ENCODE measurements at places on chromosomes 1 and 21. TPM values are rescaled to one million over a fixed set of nuclear protein-coding genes. Genes with fewer than 3 reads are reported as not detected.

- H3K27ac ChIP-seq: no peak overlapping the region
- no peaks in the 10 kb centered on the region for H3K36me3 ChIP-seq
- H3K27me3 ChIP-seq: peaks cover 8% of the 10 kb centered on the region
These were observed 9.3 kb downstream of the SLC26A9 start for GRCh38 chr1:205933671-205934618.

OLFML3 gene
- polyA plus RNA-seq: 133 TPM

MEAF6 gene
- 76.4 TPM for polyA plus RNA-seq

TFF1 gene
- not detected for polyA plus RNA-seq

- H3K4me1 ChIP-seq: no peaks in the 10 kb centered on the region
- no peaks in the 10 kb centered on the region for H3K36me3 ChIP-seq
- DNase-seq: no peak
- H3K27ac ChIP-seq: no peak overlapping the region
These were observed 65.7 kb downstream of the MAP3K21 start for GRCh38 chr1:233393084-233393840.

DNA sequence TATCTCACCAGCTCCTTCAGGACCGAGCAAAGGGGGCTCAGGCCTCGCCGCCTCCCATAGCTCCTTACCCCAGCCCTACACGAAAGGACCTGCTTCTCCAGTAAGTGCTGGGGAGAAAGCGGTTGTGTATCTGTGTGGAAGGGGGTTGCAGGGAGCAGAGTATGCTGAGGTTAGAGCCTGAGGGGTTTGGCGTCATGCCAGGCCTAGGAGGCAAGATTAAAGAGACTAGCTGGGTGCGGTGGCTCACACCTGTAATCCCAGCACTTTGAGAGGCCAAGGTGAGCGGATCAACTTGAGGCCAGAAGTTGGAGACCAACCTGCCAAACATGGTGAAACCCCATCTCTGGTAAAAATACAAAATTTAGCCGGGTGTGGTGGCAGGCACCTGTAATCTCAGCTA is 14.1 kb upstream of the RASSF5 start:
- DNase-seq: no peak
- H3K27me3 ChIP-seq: no peaks in the 10 kb centered on the region
- H3K27ac ChIP-seq: no peak overlapping the region
- no peak overlapping the region for H3K4me3 ChIP-seq

Data from fibroblast of lung (primary cell).